CD4-positive, alpha-beta T cell treated with Interleukin-12 subunit alpha and Interleukin-12 subunit beta, for 1 hour (primary cell): ENCODE measurements at places on chromosomes 4 and X.
A peak's percentile ranks its signal among the peaks of the same experiment; 100 is the strongest.

GRCh38 chr4:25030277-25031076, at the start of gene LGI2:
LGI2 (minus strand) TSS chr4:25030946; CDS start chr4:25030693, 253 bp downstream.
- no peak for DNase-seq

- DNase-seq = peak; percentile 60
These were observed 1.1 kb upstream of the TLR3 start for GRCh38 chr4:186067757-186068385.

- no peak for DNase-seq
These were observed 180.4 kb downstream of the CPEB2 start for GRCh38 chr4:15182600-15183220.

GRCh38 chr4:38751341-38752010, 31.3 kb downstream of the TLR10 start:
- no peak for DNase-seq

DNA sequence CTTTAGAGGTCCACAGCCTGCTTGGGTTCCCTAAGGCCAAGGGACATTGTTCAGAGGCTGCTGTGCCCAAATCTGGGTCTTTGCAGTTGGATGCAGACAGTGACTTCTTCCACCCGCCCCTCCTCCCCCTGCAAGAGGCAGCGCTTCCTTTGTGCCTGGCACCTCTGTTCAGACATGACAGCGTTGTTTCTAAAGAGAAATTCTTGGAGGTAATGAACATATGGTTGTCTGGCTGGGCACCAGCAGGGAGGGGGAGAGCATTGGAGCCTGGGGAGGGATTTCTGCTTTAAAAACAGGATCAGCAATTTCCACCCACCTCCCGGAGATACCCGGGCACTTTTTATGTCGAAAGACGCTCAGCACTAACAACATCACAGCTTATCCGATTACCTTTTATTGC, 51.5 kb downstream of the PSAPL1 start:
- DNase-seq = no peak

DNA sequence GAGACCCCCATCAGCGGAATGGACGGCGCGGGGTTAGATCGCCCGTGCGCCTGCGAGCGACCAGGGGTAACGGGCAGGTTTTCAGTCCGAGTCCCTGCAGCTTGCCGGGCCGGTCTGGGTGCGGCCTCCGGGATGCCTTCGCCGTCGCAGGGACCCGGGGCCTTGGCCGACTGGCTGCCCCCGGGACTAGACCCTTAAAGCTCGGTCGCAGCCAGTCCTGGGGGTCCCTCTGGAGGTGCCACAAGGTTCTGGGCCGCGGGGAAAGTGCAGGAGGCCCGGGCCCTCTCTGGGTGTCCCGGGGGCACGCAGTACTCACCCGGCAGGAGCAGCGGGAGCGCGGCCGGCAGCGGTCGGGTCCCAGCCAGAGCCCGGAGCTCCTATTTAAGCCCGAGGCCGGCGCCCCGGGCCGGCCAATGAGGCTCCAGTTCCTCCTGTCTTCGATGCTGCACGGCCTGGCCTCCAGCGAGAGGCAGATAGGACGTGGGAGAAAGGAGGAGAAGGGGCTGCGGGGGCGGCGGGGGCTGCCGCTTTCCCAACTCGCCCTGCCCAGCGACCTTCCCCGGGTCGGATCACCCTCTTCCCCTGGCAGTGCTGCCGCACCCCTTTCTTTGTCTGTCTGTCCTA, at the start of gene SPON2:
Gene SPON2, minus strand, starts transcription at position 356 of the 624 bp plus-strand sequence.
- no peak for DNase-seq

GRCh38 chr4:145014365-145014764, 83.6 kb downstream of the ANAPC10 start:
- DNase-seq = no peak

DNA sequence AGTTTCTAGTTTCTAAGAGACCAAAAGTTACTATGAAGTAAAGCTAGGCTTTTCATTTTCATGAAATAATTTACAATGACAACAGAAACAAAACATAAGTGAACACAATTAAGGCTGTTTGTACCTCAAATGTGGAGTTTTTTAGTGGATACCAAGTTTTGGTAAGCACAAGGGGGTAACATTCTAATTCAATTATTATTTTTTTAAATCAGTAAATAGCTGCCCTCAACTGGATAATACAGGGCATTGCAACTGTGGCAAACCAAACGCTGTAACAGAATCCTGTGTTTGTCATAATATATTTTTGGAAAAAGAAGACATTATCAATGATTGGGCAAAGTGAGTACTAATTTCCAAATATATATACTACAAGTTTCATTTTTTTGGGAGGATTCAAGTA, 150.3 kb downstream of the FBXW7 start:
- DNase-seq = peak; percentile 29

DNA sequence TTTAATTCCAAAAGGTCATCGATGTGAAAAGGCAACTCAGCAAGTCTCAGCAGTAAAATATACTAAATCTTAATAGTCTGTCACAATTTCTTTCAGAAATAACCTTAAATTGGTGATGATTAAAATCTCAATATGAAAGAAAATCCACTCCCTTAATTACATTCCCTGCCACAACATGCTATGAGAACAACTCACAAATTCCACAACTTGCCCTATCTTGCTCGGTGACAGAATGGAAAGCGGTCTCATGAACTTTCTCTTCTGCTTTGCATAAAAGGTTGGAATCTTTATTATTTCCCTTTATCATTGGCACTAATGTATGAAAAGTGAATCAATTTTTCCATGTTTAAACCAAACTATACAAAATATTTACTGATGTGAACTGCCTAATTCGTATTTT, 380.8 kb downstream of the TMA16 start:
- DNase-seq = no peak

- no peak for DNase-seq
These were observed 29.0 kb downstream of the CLDN22 start for GRCh38 chr4:183291070-183291469.
